ENCODE measurements at places on chromosomes 1 and 21. TPM values are rescaled to one million over a fixed set of nuclear protein-coding genes. Genes with fewer than 3 reads are reported as not detected.

DNA sequence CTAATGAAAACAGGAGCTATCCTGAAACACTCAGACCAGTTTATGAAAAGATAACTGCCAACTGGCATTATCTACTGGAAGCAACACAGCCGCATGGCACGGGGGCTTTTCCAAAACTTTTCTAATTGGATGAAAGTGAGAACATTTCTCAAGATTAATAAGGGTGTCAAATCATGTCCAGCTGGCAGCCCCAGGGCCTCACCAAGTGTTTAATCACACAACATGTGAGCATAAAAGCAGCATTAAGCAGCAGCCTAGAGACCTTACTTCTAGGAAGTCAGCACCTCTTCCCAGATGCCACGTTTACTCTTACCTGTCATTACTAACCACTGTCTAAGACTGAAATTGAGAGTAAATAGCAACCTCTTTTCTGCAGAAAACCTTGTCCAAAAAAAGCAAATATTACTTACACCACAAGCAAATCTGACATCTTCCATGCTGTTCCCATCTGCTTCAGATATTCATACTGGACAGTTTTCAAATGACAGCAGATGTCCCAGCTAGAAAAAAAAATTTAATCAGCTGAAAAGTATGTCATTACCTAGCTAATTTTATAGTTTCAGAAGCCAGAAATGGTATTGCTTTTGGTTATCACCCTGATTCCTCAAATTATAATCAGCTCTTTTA is 341.5 kb upstream of the ZP4 start:
- no peak overlapping the region for H3K27ac ChIP-seq
- DNase-seq = no peak
- no peaks in the 10 kb centered on the region for H3K27me3 ChIP-seq
- H3K36me3 ChIP-seq = no peaks in the 10 kb centered on the region

DNA sequence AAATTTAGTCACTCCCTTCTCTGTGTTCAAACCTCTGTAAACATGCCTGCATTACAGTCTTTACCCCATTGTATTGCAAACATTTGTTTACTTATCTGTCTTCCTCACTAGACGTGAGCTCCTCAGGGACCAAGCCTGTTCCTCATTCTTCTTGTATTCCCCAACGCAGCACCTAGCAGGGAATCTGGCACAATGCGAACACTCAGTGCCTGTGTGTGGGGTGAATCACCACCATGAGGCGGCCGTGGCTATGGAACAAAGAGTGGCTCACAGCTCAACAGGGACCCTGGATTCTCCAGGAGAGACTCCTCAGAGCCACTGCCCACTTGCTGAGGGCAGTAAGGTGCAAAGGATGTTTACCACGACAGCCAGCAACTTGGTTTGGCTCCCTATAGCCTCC is 95.9 kb downstream of the DDX20 start:
- no peaks in the 10 kb centered on the region for H3K4me1 ChIP-seq
- DNase-seq = no peak
- H3K4me3 ChIP-seq = no peak overlapping the region
- no peak overlapping the region for H3K27ac ChIP-seq
- no peaks in the 10 kb centered on the region for H3K27me3 ChIP-seq
- H3K36me3 ChIP-seq = no peaks in the 10 kb centered on the region

GRCh38 chr1:93394514-93394913 is 48.8 kb downstream of the DR1 start:
- no peak overlapping the region for H3K4me3 ChIP-seq
- no peak for DNase-seq
- no peaks in the 10 kb centered on the region for H3K4me1 ChIP-seq
- no peak overlapping the region for H3K27ac ChIP-seq
- no peaks in the 10 kb centered on the region for H3K27me3 ChIP-seq

- H3K4me3 ChIP-seq = no peak overlapping the region
- no peak for DNase-seq
- H3K4me1 ChIP-seq = no peaks in the 10 kb centered on the region
- no peak overlapping the region for H3K27ac ChIP-seq
- H3K27me3 ChIP-seq = no peaks in the 10 kb centered on the region
Observed at GRCh38 chr21:27515676-27516075, 548.8 kb upstream of the ADAMTS5 start.

DNA sequence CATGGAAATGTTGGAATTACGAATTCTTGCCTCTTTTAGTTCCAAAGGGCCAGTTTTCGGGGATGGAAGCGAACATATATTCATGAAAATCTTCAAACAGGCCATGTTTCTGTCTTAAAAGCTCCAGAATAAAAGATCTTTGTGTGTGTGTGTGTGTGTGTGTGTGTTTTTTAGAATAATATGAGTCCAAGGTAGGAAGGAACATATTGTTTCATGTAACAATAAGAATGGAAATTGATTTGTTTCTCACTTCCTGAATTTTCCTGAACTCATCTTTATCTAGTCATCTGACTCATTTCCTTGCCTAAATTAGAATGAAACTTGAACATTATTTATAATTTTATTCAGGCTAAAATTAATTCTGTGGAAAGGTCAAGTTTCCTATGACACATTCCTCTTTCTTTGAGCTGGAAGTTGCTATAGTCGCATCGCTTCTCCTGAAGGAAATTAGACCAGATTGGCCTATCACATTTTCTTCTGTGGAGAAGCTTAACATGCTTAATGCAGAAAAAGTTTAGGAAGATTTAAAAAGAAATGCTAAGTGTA is 805.1 kb upstream of the ADAMTS5 start:
- H3K27ac ChIP-seq = peak overlapping the region; percentile 13
- DNase-seq = no peak
- H3K4me1 ChIP-seq = no peaks in the 10 kb centered on the region
- no peaks in the 10 kb centered on the region for H3K36me3 ChIP-seq
- H3K4me3 ChIP-seq = no peak overlapping the region
- H3K27me3 ChIP-seq = no peaks in the 10 kb centered on the region

- H3K36me3 ChIP-seq = no peaks in the 10 kb centered on the region
- H3K27me3 ChIP-seq = no peaks in the 10 kb centered on the region
- H3K27ac ChIP-seq = no peak overlapping the region
- DNase-seq = no peak
Observed at GRCh38 chr1:36691374-36691773, 208.7 kb upstream of the CSF3R start.

DNA sequence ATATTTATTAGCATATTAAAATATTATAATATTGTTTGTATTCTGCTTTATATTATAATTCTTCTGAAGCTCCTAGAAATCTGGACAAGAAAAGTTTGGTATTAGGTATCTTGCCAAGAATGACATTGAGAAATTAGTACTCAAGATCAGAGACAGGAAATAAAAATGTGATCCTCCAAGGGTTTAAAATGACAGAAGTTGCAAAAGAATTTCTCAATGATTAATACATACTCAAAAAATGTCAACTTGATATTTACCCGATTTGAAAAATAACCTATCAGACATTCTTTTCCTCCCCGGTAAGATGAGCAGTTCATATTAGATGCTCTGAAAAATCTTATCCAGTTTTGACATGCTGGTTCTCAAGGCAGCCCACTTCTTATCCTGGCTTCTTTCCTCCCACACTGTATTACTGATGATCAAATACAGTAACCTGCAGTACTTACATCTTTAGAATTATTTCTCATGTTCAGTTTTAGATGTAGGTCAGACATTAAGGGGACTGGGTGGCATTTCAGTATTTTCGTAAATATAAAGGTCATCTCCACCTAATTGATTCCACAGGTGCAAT is 55.3 kb downstream of the CACHD1 start:
- no peak overlapping the region for H3K4me3 ChIP-seq
- DNase-seq = no peak
- no peaks in the 10 kb centered on the region for H3K36me3 ChIP-seq
- no peak overlapping the region for H3K27ac ChIP-seq
- peaks cover 12% of the 10 kb centered on the region for H3K4me1 ChIP-seq
- H3K27me3 ChIP-seq = no peaks in the 10 kb centered on the region

DNA sequence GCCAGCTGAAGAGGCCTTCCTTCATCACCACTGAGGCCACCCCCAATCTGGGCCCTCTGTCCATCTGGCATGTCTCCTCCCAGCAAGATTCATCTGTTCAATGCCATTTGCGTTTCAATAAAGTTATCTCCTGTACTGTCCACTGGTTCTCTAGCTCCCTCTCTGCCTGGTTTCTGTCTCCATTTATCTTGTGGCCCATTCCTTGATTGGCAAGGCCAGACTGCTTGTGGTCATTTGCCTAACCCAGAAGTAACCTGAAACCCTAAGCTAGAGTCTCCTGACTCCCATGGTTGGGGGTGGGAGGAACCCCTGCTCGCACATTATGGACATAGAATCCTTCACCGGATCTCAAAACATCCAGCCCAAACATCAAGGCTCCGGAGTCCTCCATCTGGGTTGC is 2.1 kb upstream of the IPO9 start:
- H3K27ac ChIP-seq = no peak overlapping the region
- no peak for DNase-seq
- H3K4me3 ChIP-seq = no peak overlapping the region
- no peaks in the 10 kb centered on the region for H3K36me3 ChIP-seq

- peaks cover 13% of the 10 kb centered on the region for H3K4me1 ChIP-seq
- H3K36me3 ChIP-seq = no peaks in the 10 kb centered on the region
- no peaks in the 10 kb centered on the region for H3K27me3 ChIP-seq
- H3K27ac ChIP-seq = peak within 1 kb of the TSS; percentile 93
Observed at GRCh38 chr1:53946252-53947171, at the start of gene LRRC42. LRRC42 (plus strand) TSS chr1:53946350; CDS start chr1:53952000, 5,650 bp downstream.

DNA sequence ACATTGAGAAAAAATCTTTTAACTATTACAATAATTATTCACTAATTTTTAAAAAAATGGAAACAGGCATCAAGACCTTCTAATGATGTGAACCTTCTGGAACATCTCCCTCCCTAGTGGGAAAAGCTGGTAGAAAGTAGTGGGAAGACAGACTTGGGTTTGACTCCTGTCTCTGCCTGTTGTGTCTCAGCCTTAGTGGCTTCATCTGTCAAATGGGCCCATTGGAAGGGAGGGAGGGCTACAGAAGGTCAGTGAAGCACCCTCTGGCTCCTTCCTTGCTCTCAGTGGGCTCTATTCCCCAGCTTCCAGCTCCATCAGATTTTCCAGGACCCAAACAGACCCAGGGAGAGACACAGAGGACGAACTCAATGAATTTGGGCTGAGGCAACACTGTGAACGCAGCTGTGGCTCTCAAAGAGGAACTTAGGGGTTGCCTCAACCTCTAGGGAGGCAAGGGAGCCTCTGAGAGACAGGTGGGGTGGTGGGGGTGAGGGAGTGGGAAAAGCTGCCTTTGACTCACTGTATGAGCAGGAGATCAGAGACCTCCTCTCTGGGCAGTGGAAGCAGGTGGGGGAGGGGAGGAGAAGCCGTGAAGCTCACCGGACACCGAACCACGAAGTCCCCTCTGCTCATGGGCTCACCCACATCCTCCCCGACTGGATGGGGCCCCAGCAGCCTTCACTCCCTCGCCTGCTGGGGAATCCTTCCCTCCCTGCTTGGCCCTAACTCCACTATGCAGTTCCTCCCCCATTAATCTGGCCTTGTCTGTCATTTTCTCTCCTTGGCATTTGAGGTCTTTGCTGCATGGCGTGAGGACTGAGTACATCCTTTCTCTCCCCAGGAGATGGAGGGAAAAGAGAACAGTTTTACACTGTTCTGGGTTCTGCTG is 4.5 kb downstream of the CNR2 start:
- H3K27me3 ChIP-seq = peaks cover 9% of the 10 kb centered on the region
- H3K27ac ChIP-seq = no peak overlapping the region
- H3K4me3 ChIP-seq = no peak overlapping the region
- H3K4me1 ChIP-seq = no peaks in the 10 kb centered on the region

GRCh38 chr1:173423291-173423690 is 53.8 kb upstream of the PRDX6 start:
- H3K27me3 ChIP-seq = no peaks in the 10 kb centered on the region
- H3K27ac ChIP-seq = no peak overlapping the region
- no peak overlapping the region for H3K4me3 ChIP-seq
- no peaks in the 10 kb centered on the region for H3K36me3 ChIP-seq
- no peaks in the 10 kb centered on the region for H3K4me1 ChIP-seq

GRCh38 chr1:214018386-214019268 is 30.9 kb downstream of the PROX1 start:
- H3K36me3 ChIP-seq = no peaks in the 10 kb centered on the region
- no peak overlapping the region for H3K4me3 ChIP-seq
- DNase-seq = no peak
- H3K4me1 ChIP-seq = peaks cover 12% of the 10 kb centered on the region
- no peaks in the 10 kb centered on the region for H3K27me3 ChIP-seq

- no peak overlapping the region for H3K27ac ChIP-seq
- no peaks in the 10 kb centered on the region for H3K36me3 ChIP-seq
- peaks cover 9% of the 10 kb centered on the region for H3K4me1 ChIP-seq
Observed at GRCh38 chr1:42046761-42047507, 106.3 kb upstream of the GUCA2B start.

- peak overlapping the region; percentile 67 for H3K4me3 ChIP-seq
- no peak for DNase-seq
- peak overlapping the region; percentile 73 for H3K27ac ChIP-seq
- H3K27me3 ChIP-seq = no peaks in the 10 kb centered on the region
- peaks cover 5% of the 10 kb centered on the region for H3K4me1 ChIP-seq
Observed at GRCh38 chr1:42658877-42659337, 684 bp downstream of the PPIH start.

The KCNA3 gene
- total RNA-seq = 0.31 TPM

The DCST2 gene
- 2.4 TPM for total RNA-seq

The KCNK1 gene
- total RNA-seq = 3.6 TPM

The ZNF644 gene
- total RNA-seq = 24.3 TPM

The DIRAS3 gene
- 7.6 TPM for total RNA-seq

The C1QC gene
- total RNA-seq = 636 TPM

The PRELP gene
- 19.0 TPM for total RNA-seq

The ST6GALNAC5 gene
- total RNA-seq = 1.1 TPM

All from adrenal gland (tissue), 19 donors.